Metanephros (tissue), 2 donors: ENCODE measurements at places on chromosomes 1 and 21. TPM values are rescaled to one million over a fixed set of nuclear protein-coding genes. Genes with fewer than 3 reads are reported as not detected.

The KRTAP11-1 gene
- 0.41 TPM for total RNA-seq

The LAD1 gene
- 17.6 TPM for total RNA-seq

The ELF3 gene
- total RNA-seq, result 106 TPM

The VCAM1 gene
- total RNA-seq, result 100 TPM

The ARID4B gene
- total RNA-seq, result 58.1 TPM

The CSF3R gene
- total RNA-seq, result 30.0 TPM

The IQGAP3 gene
- 11.3 TPM for total RNA-seq
